ENCODE measurements at places on chromosomes 7 and 10. TPM values are rescaled to one million over a fixed set of nuclear protein-coding genes. Genes with fewer than 3 reads are reported as not detected.

PRLHR gene
- not detected for total RNA-seq

NHLRC2 gene
- 45.5 TPM for total RNA-seq

ANKRD61 gene
- total RNA-seq, result not detected

OR2A5 gene
- total RNA-seq, result not detected

KAZALD1 gene
- total RNA-seq, result 23.5 TPM

COL1A2 gene
- 7,512 TPM for total RNA-seq

SLC16A9 gene
- total RNA-seq, result 0.37 TPM
